ENCODE measurements at places on chromosomes 11 and 22. TPM values are rescaled to one million over a fixed set of nuclear protein-coding genes. Genes with fewer than 3 reads are reported as not detected.

GRCh38 chr22:36417281-36417686 is 29.5 kb upstream of the MYH9 start:
- peaks cover 21% of the 10 kb centered on the region for H3K4me1 ChIP-seq
- DNase-seq: peak; percentile 84
- no peak overlapping the region for H3K4me3 ChIP-seq
- no peaks in the 10 kb centered on the region for H3K36me3 ChIP-seq
- H3K27ac ChIP-seq: peak overlapping the region; percentile 74
- H3K27me3 ChIP-seq: no peaks in the 10 kb centered on the region

GRCh38 chr11:61737131-61737530 is 15.3 kb upstream of the MYRF start:
- H3K27ac ChIP-seq: no peak overlapping the region
- peaks cover 72% of the 10 kb centered on the region for H3K36me3 ChIP-seq
- DNase-seq: no peak

DNA sequence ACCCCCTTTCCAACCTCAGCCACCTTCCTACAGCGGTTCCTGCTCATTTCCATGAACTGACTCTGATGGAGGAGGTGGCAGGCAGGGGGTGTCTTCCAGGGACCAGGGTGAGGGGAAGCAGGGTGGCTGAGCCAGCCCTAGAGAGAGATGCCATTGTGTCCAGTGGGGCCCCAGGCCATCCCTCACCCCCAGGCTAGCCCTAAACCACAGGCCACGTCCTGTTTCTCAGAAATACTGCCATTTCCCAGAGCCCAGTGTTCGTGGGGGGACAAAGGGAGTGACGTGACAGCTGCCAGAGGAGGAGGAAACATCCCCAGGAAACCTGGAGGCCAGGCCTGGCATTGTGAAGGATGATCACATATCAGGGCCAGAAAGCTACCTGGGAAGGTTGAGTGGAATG is 39.5 kb downstream of the CHRDL2 start:
- no peak for DNase-seq
- H3K27me3 ChIP-seq: no peaks in the 10 kb centered on the region
- no peaks in the 10 kb centered on the region for H3K36me3 ChIP-seq
- H3K4me3 ChIP-seq: no peak overlapping the region
- H3K27ac ChIP-seq: no peak overlapping the region
- peaks cover 19% of the 10 kb centered on the region for H3K4me1 ChIP-seq

GRCh38 chr22:45420539-45420938 is 7.0 kb downstream of the RIBC2 start:
- no peak for DNase-seq
- no peak overlapping the region for H3K4me3 ChIP-seq
- H3K27me3 ChIP-seq: no peaks in the 10 kb centered on the region

DNA sequence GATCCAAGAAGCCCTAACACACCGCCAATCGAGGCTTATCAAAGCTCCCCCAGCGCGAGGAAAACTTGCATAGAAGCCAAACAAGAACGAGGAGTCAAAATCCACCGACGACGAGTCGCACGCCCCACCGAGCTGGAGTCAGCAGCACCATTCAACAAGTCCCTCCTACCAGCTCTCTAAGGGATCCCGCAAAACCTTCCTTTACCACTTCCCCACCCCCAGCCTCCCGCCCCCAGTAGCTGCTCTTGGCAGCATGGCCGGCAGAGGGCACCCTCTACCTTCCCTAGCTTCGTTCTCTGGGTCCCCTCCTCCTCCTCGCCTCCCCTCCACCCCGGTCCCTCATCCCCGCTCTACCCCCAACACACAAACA is 1.4 kb downstream of the BDNF start:
- no peaks in the 10 kb centered on the region for H3K36me3 ChIP-seq
- DNase-seq: peak; percentile 95

GRCh38 chr22:27370269-27370668 is 431.3 kb downstream of the MN1 start:
- H3K27ac ChIP-seq: no peak overlapping the region
- H3K4me3 ChIP-seq: no peak overlapping the region
- no peaks in the 10 kb centered on the region for H3K4me1 ChIP-seq
- H3K36me3 ChIP-seq: no peaks in the 10 kb centered on the region

DNA sequence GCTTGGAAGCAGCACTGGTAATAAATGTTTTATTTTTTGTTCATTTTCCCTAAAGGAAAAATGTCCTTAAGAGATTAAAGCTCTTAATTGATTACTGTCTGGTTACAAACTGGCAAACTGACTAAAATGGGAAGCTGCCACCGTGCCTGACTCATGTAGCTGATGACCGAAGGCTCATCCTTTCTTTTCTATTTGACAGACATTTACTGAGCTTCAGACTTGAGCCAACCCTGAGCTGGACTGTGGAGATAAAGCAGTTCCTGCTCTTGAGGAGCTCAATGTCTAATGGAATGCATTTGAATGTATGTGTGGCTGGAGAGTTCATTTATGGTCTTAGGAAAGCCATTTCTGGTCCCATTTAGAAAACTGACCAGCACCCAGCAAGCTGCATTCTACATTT is 91.3 kb downstream of the RNF169 start:
- DNase-seq: no peak
- no peak overlapping the region for H3K27ac ChIP-seq
- peaks cover 77% of the 10 kb centered on the region for H3K36me3 ChIP-seq
- H3K4me1 ChIP-seq: no peaks in the 10 kb centered on the region
- no peak overlapping the region for H3K4me3 ChIP-seq

GRCh38 chr11:103871923-103872551 is 164.4 kb upstream of the DDI1 start:
- no peaks in the 10 kb centered on the region for H3K27me3 ChIP-seq
- no peaks in the 10 kb centered on the region for H3K36me3 ChIP-seq
- no peak overlapping the region for H3K27ac ChIP-seq

GRCh38 chr11:102172127-102172848 is 62.0 kb downstream of the YAP1 start:
- peak overlapping the region; percentile 62 for H3K27ac ChIP-seq
- H3K27me3 ChIP-seq: no peaks in the 10 kb centered on the region
- H3K4me3 ChIP-seq: no peak overlapping the region
- H3K36me3 ChIP-seq: peaks cover 14% of the 10 kb centered on the region
- no peak for DNase-seq

DNA sequence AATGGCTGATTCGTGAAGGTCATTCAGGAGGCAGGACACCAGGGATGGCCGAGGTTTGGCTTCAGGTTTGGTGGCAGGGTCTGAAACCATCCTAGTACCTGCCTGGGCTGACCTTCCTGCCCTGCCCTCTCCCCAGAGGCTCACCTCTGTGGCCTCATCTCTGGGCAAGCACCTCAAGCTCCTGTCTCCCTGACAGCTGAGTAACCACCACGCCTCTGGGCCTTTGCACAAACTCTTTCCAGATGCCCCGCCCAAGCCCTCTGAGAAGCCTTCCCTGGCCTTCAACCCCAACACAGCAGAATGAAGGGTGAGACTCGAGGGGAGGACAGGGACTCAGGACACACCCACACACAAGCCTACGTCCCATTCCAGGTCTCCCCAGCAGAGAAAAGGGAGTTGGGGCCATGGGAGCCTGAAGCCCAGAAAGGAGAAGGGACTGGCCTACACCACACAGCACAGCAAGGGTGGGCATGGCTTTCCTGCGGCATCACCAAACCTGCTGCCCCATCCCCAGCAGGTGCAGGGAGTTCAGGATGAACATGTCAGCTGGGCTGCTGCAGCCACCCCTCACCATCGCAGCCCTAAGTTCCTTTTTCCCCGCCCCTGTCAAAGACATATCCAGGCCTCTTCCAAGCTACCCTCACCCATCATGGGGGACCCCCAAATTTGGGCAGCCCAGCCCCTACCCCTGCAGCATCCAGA is 2.4 kb downstream of the SHISA8 start:
- peaks cover 59% of the 10 kb centered on the region for H3K4me1 ChIP-seq
- H3K27ac ChIP-seq: no peak overlapping the region
- peaks cover 4% of the 10 kb centered on the region for H3K36me3 ChIP-seq
- no peak overlapping the region for H3K4me3 ChIP-seq

- H3K4me1 ChIP-seq: no peaks in the 10 kb centered on the region
- no peaks in the 10 kb centered on the region for H3K36me3 ChIP-seq
- H3K4me3 ChIP-seq: no peak overlapping the region
- no peaks in the 10 kb centered on the region for H3K27me3 ChIP-seq
- no peak overlapping the region for H3K27ac ChIP-seq
These were observed 22.5 kb downstream of the PRRG4 start for GRCh38 chr11:32852207-32852606.

- DNase-seq: no peak
- peak overlapping the region; percentile 99 for H3K4me3 ChIP-seq
- peaks cover 39% of the 10 kb centered on the region for H3K4me1 ChIP-seq
- H3K27me3 ChIP-seq: no peaks in the 10 kb centered on the region
- H3K27ac ChIP-seq: peak overlapping the region; percentile 98
- H3K36me3 ChIP-seq: peaks cover 63% of the 10 kb centered on the region
These were observed 842 bp downstream of the ARFGAP2 start for GRCh38 chr11:47175746-47176327.

- H3K27ac ChIP-seq: no peak overlapping the region
- H3K36me3 ChIP-seq: no peaks in the 10 kb centered on the region
- H3K4me3 ChIP-seq: no peak overlapping the region
- H3K27me3 ChIP-seq: no peaks in the 10 kb centered on the region
- no peaks in the 10 kb centered on the region for H3K4me1 ChIP-seq
These were observed 111.1 kb downstream of the NCAM1 start for GRCh38 chr11:113072237-113072858.

DNA sequence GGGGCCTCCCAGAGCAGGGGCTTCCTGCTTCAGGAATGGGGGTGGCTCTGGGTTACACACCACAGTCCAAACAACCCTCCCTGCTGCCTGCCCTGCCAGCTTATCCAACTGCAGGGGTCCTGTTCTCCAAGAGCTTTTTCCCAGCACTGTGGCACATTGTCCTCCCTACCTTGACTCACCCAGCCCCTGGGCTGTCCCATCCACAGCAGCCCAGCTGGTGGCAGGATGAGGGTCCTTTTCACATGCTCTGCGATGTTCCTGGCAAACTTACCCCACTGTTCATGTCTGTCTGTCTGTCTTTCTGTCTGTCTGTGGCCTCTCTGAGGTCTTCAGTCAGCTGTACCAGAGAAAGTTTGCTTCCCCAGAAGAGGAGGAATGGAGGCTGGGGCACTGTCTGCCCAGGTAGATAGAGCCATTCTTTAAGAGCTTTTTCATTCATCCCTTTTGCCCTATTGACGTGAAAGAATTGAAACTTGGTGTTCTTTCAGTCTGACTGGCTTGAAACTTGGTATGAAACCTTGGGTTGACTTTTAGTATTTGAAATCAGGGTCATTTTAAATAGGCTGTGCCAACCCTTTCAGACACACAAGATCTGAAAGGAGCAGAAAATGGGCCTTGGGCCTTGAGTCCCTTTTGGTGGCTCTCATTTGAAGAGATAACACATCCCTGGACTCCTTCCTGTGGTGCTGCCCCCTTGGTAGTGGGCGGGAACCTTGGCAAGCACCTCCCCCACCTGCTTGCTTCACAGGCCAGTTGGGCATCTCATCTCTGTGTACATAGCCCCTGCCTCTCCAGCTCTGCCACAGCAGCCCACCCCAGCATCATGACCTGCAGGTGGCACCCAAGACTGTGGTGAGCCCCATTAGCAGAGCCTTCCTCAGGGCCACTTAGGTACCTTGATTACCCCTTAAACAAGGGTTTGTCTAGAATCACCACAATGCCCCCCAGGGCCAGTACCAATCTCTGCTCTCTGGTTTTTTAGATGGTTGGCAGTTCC is 74.6 kb upstream of the SUSD2 start:
- DNase-seq: no peak
- H3K36me3 ChIP-seq: peaks cover 59% of the 10 kb centered on the region
- peak overlapping the region; percentile 78 for H3K27ac ChIP-seq
- no peak overlapping the region for H3K4me3 ChIP-seq

GRCh38 chr22:22182218-22182989 is 62.2 kb upstream of the VPREB1 start:
- H3K4me1 ChIP-seq: no peaks in the 10 kb centered on the region
- H3K4me3 ChIP-seq: no peak overlapping the region
- peaks cover 81% of the 10 kb centered on the region for H3K27me3 ChIP-seq

- no peaks in the 10 kb centered on the region for H3K4me1 ChIP-seq
- H3K36me3 ChIP-seq: no peaks in the 10 kb centered on the region
- H3K27ac ChIP-seq: no peak overlapping the region
- H3K27me3 ChIP-seq: no peaks in the 10 kb centered on the region
- H3K4me3 ChIP-seq: no peak overlapping the region
- peak; percentile 37 for DNase-seq
These were observed 53.3 kb upstream of the PTPN5 start for GRCh38 chr11:18844753-18845367.

DNA sequence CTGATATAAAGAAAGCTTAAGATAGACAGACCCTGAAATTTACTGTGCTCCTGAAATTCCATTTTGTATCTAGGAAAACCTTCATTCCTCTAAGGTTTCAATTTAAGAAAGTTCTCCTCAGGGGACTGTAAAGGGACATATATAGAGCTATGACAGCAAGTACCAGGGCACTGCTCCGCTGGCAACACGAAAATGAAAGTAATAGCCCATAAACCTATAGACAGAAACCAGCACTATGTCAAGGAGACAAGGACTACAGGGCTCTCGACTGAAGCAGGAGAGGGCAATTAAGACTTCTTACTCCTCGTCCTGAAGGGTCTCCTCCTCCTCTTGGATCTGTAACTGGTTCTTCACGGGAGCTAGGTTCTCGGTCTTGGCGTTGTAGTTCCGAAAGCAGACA is 6.9 kb downstream of the FEZ1 start:
- no peak for DNase-seq
- H3K4me3 ChIP-seq: no peak overlapping the region
- H3K36me3 ChIP-seq: peaks cover 26% of the 10 kb centered on the region
- H3K27me3 ChIP-seq: peaks cover 7% of the 10 kb centered on the region
- no peaks in the 10 kb centered on the region for H3K4me1 ChIP-seq

GRCh38 chr22:39482768-39483167 is 19.3 kb upstream of the MIEF1 start:
- H3K4me1 ChIP-seq: no peaks in the 10 kb centered on the region
- no peak overlapping the region for H3K27ac ChIP-seq
- DNase-seq: no peak
- H3K4me3 ChIP-seq: no peak overlapping the region
- no peaks in the 10 kb centered on the region for H3K27me3 ChIP-seq
- peaks cover 4% of the 10 kb centered on the region for H3K36me3 ChIP-seq

- peak overlapping the region; percentile 32 for H3K27ac ChIP-seq
- peaks cover 61% of the 10 kb centered on the region for H3K36me3 ChIP-seq
- H3K4me1 ChIP-seq: peaks cover 10% of the 10 kb centered on the region
- no peak for DNase-seq
These were observed 15.5 kb downstream of the TEF start for GRCh38 chr22:41397143-41397811.

GRCh38 chr11:105070306-105070705 is 25.2 kb upstream of the CARD16 start:
- no peak for DNase-seq
- H3K36me3 ChIP-seq: no peaks in the 10 kb centered on the region
- no peaks in the 10 kb centered on the region for H3K4me1 ChIP-seq
- H3K4me3 ChIP-seq: no peak overlapping the region
- no peak overlapping the region for H3K27ac ChIP-seq

Gene TMEM126B
- polyA plus RNA-seq: 64.2 TPM

Gene SYT12
- 0.45 TPM for polyA plus RNA-seq

Gene SCN2B
- 0.23 TPM for polyA plus RNA-seq

Gene NAALAD2
- polyA plus RNA-seq: 0.48 TPM

Gene CATSPER1
- polyA plus RNA-seq: 1.4 TPM

Gene KRTAP5-10
- polyA plus RNA-seq: not detected

Gene PUS3
- 10.3 TPM for polyA plus RNA-seq

Gene KRTAP5-7
- polyA plus RNA-seq: not detected

Gene SCGB2A2
- polyA plus RNA-seq: not detected
